Forelimb muscle (tissue), 1 donor: ENCODE measurements at places on chromosomes 7 and 10.
A peak's percentile ranks its signal among the peaks of the same experiment; 100 is the strongest.

- no peak for DNase-seq
Observed at GRCh38 chr10:13686331-13686752, 99.6 kb downstream of the PRPF18 start.

DNA sequence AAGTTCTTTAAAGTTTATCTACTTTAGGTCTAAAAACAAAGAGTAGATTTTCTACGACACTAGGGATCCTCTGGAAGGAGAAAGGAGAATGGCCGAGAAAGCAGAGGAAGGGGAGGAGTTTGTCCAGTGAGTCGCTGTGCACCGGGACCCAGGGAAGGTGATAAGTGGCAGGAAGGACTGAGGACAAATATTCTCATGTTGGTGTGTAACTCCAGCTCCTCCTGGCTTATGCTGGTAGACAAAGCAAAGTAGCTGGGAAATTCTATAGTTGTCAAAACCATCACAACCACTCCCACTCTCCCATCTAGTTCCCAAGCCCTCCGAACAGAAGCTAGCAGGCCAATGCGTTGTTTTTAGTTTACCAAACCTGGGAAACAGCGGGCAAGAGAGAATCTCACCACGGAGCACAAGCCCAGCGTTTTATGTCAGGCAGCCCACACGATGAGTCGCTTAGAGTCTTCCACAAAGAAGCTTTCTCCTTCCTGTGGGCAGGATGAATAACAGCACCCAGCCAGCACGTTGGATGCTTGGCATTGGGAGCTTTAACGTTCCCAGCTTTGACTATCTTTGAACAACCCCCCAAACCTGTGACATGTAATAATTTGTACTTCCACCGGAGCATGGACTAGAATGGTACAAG is 32.9 kb upstream of the JCAD start:
- DNase-seq, result no peak

DNA sequence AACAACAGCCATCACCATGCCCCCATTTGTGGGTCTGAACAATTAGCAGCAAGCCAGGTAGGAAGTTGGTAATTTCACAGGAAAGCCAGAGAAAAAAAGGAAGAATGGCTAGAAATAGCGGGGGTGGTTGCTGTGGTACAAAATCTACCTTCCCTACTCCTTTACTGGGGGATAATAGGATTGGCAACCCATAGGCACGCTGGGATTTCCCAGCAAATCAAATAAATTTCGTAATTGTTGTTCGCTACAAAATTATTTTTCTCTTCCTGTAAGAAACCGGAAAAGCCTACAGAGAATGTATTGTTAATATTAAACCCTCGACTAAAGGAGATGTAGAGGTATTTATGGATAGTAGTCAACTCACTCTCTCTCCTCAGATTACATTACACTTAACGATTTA is 123.9 kb downstream of the DOCK4 start:
- DNase-seq, result no peak

- no peak for DNase-seq
Observed at GRCh38 chr7:40162516-40162915, 27.7 kb downstream of the SUGCT start.

- DNase-seq, result no peak
Observed at GRCh38 chr7:95772771-95773581, 622 bp downstream of the DYNC1I1 start.

DNA sequence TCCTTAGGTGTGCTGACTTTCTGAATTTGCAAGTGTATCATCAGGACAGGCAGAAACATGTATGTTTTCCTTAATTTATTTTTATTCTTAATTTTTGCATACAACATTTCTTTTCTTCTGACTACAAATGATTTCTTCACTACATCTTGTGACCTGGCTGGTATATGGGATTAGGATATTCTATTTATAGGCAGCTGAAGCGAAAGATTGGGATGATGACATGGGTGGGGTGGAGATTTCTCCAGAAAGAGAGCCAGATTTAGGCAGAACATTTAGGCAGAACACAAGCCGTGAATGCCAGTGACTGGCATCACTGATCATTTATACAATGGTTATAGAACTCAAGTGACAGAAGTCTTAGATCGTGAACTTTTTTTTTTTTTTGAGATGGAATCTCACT is 256.7 kb downstream of the KLF6 start:
- no peak for DNase-seq

DNA sequence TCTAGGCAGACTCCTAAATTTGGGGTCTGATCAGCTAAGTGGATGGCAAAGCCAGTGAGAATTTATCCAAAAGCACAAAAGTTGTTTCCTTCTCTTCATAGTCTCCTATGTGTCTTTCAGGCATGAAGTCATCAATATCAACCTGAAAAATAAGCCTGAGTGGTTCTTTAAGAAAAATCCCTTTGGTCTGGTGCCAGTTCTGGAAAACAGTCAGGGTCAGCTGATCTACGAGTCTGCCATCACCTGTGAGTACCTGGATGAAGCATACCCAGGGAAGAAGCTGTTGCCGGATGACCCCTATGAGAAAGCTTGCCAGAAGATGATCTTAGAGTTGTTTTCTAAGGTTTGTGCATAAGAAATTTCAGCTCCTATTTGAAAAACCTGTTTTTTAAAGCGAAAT is 4.8 kb downstream of the GSTO1 start:
- no peak for DNase-seq

GRCh38 chr10:102150970-102151773 is 1.0 kb upstream of the NOLC1 start:
- no peak for DNase-seq

- DNase-seq, result no peak
Observed at GRCh38 chr10:20334559-20334958, 518.3 kb downstream of the PLXDC2 start.

DNA sequence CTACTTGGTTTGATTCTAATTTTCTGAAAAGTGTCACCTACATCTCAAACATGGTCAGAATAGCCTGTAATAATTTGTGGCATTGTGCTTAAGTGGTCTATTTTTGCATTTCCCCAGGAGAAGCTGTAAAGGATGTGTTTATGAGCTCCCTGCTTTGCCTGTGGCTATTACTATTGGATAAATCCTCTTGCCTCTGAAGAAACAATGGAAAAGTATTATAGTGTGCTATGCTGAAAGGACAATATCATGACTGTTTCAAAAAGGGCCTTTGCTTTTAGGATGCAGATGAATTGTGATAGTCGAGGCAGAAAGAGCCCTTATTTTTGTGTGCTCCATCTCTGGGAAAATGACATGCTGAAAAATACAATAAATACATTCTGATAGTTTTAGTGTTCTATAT is 94.1 kb upstream of the ARMC3 start:
- no peak for DNase-seq

GRCh38 chr7:139242741-139243281 is 11.8 kb downstream of the UBN2 start:
- no peak for DNase-seq

DNA sequence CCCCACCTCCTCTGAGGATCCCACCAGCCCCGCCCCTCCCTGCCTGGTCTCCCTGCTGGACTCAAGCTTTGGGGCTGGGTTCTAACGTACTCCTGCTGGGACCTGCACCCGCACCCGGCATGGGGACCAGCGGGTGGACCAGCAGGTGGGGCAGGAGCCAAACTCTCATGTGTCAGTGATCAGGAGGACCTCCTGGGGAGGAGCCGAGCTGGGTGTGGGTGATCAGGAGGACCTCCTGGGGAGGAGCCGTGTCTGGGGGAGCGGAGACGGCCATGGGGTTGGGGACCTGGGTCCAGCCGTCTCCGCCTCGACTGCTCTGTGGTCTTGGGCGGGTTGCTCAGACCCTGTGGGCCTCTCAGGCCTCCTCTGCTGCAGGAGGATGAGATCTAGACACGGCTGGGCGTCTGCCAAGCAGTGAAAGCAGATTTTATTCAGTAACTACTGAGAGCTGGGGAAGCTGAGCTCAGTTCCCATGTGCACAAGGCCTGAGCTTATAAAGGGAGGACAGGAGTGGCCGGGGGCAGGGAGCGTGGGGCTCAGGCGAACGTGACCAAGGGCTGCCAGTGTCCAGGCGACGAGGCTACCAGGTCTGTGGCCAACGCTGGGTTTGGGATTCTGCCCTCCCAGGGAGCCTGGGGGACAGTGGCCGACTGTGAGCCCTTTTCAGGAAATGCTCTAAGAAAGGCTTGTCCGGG is 33.6 kb upstream of the UTF1 start:
- peak; percentile 29 for DNase-seq

GRCh38 chr10:46552526-46553237 is 3.8 kb downstream of the GPRIN2 start:
- peak; percentile 29 for DNase-seq

- DNase-seq, result no peak
Observed at GRCh38 chr7:14687241-14687640, 215.3 kb downstream of the DGKB start.

DNA sequence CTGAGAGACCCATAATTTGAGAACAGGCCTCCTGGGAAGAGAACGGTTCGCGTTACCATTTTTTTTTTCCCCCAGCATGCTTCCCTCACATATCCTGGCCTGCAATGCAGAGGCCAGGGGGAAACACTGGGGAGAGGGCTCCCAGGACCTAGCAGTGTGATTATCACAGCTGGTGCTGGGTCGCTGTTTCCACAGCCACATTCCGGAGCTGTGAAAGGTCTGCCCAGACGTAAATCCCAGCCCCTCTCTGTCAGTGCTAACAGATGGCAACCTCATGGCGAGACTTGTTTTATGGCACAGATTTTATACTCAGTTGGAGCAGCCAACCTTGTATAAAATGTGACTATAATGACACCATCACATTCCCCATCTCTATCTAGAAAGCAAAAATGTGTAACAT is 150.5 kb downstream of the PLXDC2 start:
- DNase-seq, result no peak

- no peak for DNase-seq
Observed at GRCh38 chr10:102629661-102630614, 14.3 kb upstream of the TRIM8 start.

- DNase-seq, result no peak
Observed at GRCh38 chr10:42950606-42951485, 126.0 kb upstream of the RET start.

GRCh38 chr10:15792777-15793176 is 67.5 kb downstream of the MINDY3 start:
- no peak for DNase-seq

DNA sequence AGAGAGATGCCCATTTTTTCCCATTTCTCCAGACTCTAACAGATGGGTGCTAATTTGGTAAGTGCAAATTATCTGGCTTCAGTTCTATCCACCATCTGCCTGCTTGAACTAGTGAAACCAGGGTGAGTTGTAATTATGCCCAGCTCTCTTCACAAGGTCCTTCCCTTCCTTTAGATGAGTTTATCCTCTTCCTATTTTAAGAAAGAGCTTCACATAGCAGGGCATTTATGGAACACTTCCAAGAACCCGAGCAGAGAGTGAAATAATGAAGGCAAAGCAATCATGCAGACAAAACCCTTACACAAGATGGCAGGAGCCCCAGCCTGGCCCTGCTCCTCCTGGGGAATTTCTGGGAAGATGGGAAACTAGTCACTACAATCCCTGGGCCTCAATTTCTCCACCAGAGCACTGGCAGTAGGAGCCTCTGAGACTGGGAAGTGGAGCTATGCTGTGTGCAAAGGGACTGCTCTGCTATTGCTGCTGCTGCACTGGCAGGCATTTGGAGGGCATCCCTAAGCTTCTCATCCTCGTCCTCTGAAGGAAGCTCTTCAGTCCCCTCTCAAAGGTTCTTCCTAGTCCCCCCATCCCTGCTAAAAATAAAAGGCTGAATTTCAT is 33.7 kb upstream of the PLXNA4 start:
- DNase-seq, result no peak

- no peak for DNase-seq
Observed at GRCh38 chr10:121556918-121557573, 41.2 kb downstream of the FGFR2 start.

GRCh38 chr7:126924477-126924876 is 328.3 kb downstream of the GRM8 start:
- no peak for DNase-seq

GRCh38 chr7:30331338-30331737 is 46.9 kb downstream of the ZNRF2 start:
- DNase-seq, result no peak

DNA sequence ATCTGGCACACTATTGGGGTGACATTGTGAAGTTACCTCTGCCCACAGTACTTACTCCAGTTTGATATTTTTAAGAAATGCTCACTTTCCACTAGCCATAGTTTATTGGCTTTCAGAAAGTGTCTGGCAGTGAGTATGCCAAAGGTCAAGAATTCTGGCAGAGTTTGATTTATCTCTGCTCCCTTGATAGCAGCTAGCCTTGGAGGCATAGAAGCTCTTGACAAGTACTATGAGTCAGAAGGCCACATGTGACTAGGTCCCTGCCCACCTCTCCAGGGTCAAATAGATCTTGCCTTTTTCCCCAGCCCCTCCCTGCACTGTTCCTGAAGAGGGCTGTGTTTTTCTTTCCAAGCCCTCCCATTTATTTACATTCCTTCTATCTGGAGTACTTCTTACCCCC is 202.2 kb downstream of the AUTS2 start:
- no peak for DNase-seq

- DNase-seq, result peak; percentile 14
Observed at GRCh38 chr7:87474533-87475358, 734 bp downstream of the ABCB4 start.

DNA sequence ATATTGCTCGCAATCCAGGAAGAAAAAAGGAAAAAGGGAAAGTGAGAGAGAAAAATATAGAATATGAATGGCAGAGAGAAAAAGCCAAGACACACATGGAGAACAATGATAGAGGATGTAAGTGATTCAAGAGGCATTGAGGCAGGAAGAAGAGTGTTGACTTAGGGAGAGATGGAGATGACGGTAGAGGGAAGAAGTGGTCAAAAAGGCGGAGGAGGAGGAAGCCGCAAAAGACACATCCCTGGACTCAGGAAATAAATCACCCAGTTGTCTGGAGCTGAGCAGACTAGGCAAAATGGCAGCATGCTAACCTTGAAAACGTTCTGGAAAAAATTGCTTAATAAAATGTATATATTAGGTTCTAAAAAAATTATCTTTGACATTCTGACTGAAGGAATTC is 17.7 kb upstream of the GPR37 start:
- no peak for DNase-seq

GRCh38 chr10:101492205-101492604 is 95.9 kb downstream of the POLL start:
- DNase-seq, result no peak

GRCh38 chr7:69698109-69698825 is 100.0 kb downstream of the AUTS2 start:
- no peak for DNase-seq

DNA sequence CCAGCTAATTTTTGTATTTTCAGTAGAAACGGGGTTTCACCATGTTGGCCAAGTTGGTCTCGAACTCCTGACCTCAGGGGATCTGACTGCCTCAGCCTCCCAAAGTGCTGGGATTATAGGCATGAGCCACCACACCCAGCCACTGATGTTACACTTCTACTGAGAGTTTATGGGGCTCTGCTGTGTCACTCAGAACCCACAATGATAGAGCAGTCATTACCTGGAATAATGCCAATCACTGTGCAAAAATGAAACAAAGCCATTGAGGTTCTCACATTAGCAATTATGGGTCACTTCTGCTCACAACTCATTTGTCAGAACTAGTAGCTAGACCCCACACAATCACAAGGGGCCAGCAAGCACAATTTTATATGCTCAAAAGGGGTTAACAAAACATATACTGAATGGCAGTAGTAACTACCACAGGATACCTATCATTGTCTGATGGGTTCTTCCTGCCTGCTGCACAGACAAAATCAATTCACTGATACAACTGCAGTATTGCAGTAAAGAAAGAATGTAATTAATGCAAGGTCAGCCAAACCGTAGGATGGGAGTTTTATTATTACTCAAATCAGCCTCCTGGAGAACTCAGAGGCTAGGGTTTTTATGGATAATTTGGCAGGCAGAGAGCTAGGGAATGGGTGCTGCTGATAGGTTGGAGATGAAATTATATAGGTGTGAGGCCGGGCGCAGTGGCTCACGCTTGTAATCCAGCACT is 72.1 kb upstream of the TRIM24 start:
- DNase-seq, result no peak
